ENCODE measurements at places on chromosomes 12 and 14.

- no peak for DNase-seq
Observed at GRCh38 chr12:8032242-8033152, at the start of gene FOXJ2. Gene FOXJ2 (plus strand): TSS chr12:8032716. CDS start chr12:8039833, 7,117 bp downstream.

DNA sequence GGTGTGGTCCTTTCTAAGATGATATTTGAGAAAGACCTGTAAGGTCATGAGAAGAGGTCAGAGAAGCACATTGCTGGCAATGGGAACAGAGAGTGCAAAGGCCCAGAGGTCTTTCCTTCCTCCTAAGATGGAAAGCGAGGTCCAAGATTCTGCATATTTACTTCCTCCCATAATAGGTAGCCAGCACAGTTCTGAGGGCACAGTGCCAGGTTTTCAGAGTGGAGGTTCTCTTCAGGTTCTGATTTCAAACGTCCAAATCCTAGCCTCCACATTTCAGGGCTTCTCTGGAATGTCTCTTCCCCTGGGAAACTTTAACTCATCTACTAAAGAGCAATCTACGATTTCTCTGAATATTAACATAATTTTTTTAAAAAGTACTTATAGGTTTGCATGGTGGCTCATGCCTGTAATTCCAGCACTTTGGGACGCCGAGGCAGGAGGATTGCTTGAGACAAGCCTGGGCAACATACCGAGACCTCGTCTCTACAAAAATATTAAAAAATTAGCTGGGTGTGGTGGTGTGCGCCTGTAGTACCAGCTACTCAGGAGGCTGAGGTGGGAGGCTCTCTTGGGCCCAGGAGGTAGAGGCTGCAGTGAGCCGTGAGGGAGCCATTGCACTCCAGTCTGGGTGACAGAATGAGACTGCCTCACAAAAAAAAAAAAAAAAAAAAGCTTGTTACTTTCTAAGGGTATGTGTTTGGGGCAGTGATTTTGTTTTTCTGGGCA is 526 bp upstream of the MRPL42 start:
- DNase-seq: no peak

- DNase-seq: no peak
Observed at GRCh38 chr12:19484738-19485137, 45.4 kb downstream of the AEBP2 start.

DNA sequence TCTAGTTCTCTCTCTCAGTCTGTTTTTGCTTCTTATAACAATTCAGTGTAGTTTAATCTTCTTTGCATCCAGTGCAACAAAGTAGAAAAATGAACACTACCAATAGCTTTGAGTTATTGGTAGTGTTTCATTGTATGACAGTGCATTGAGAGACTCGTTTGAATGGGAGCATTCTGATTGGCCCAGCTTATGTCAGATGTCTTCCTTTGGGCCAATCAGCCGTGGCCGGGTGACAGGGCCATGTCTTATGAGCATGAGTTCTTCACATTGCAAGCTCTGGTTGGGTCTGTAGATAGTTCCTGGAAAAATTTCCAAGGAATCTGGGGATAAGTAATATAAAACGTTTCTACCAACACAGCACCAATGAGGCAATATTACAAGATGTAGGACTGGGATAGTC is 36.5 kb downstream of the GYS2 start:
- no peak for DNase-seq

DNA sequence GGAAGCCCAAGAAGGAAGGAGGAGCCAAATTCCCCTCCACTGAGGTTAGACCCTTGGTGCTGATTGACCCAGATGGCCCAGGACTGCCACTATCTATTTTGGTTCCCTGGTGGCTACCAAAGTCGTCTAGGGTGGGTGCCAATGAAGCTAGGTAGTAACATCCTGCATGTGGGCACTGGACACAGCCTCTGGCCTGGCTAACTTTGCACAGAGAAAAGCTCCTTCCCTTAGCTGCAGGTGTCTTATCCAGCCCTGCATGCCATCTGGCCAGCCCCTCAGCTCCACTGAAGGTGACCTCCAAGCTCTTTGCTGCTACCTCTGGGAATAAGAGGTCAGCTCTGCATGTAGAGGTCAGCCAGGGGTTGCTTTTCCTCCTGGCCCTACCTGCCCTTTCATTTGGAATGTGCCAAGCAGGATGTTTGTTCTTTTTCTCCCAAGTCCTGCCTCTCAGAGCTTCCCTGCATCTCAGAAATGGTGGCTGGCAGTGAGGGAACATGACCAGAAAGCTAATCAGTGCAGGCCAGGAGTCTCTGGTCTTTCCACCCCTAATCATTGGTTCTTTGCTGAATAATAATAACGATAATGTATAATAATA is 34.0 kb downstream of the JDP2 start:
- no peak for DNase-seq

DNA sequence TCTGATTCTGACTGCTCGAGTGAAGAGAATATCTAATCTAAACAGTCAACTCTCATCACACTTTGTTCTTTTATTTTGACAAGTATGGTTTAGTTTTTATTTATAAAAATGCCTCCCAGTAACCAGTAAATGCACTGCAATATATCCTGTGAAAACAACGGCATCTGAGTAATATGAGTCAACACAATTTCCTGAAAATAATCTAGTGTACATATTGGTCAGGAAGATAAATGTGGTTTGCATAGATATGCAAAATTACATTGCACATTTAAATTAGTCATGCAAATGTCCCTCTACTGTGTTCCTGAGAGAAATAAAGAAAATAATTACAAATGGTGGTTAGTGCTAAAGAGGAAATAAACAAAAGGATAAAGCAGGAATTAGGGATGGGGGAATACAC is 1190.7 kb upstream of the SEL1L start:
- DNase-seq: no peak

GRCh38 chr14:78959674-78960264 is 789.6 kb downstream of the NRXN3 start:
- DNase-seq: peak; percentile 49

DNA sequence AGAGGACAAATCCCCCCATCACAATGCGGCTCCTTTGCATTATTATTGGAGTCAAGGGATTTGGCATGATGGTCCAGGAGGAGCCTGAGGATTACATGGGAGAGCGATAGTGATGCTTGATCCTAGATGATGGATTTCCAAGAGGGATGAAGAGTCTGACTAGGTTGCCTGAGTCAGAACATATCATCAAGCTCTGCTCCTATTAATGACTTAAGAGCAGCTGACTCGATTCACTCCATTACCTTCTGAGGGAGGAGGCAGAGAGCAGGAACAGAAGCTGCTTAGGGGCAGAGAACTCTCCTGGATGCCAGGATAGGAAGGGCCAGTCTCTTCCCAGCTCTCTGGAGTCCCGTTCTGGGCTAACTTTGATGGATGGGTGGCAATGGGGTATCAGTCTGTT is 54.0 kb upstream of the CISTR start:
- DNase-seq: no peak

DNA sequence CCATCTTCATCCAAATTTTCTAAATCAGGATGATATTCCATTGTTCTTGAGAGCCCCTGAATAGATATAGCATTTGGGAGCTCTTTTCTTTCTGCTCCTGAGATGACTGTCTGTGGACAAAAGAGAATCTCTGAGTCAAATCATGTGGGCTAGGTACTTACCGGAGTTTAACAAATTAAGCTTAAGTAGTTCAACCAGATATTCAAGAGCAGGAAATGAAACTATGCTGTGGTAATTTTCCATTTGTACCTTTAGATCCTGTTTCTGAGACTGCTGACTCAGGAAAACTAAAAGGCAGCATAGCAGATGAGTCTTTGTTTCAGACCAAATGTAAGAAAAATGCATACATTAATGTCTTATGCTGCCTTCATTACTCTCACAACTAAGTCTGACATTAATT is at the start of gene CLEC7A:
CLEC7A (minus strand) TSS at position 158 of the 400 bp plus-strand sequence; CDS start at position 41, 117 bp downstream.
- no peak for DNase-seq

GRCh38 chr12:34354239-34355200 is 332.2 kb downstream of the ALG10 start:
- no peak for DNase-seq

DNA sequence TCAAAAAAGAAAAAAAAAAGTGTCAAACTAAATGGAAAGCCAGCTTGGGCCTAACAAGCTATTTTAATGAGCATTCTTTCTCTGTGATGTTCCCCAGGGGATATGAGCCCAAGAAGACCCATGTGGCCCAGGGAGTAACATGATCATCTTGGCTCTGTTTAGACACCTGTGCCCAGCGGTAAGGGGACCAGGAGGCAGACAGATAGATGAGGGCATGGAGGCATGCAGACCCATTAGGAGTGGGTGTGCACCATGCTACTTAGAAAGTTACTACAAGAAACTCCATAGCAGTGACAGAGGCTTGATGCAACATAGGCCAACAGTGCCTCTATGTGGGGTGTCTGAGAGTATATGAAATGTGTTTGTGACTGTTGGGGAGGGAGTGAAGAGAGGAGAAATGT is 3.1 kb upstream of the CREBL2 start:
- no peak for DNase-seq

DNA sequence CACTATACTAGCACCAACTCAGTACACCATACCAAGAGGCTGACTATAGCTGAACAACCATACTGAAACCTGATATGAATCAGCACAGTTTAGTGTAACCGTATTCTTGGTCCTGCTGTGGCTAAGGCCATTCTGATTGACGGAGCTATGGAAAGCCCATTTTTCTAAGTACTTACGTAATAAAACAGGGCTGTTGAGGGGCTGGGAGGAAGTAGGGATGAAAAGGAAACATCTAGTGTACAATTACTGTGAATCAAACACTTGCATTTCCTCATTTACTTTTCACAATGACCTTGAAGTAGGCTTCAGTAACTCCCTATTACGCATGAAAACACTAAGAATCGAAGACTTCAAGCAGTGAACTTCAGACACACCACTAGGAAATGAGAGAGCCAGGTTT is 198.2 kb downstream of the BTG1 start:
- no peak for DNase-seq

DNA sequence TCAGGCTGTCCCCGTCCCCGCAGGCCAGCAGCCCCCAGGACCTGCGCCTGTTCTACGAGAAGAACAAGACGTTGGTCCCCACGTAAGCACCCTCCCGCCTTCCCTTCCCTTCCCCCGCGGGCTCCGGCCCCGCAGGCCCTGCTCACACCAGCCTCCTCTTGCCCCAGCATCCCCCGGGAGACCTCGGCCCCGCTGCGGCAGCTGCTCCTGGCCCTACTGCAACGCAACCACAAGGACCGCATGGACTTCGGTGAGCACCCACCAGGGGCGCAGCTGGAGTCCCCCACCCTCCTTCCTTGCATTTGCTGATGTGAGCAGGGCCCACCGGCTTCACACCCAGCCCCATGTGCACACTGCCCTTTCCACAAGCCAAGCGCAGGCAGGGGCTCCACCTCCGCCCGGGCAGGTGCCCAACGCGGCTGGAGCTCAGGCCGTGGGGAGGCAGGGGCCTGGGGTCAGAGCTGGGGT is 15.4 kb downstream of the ULK1 start:
- DNase-seq: no peak

DNA sequence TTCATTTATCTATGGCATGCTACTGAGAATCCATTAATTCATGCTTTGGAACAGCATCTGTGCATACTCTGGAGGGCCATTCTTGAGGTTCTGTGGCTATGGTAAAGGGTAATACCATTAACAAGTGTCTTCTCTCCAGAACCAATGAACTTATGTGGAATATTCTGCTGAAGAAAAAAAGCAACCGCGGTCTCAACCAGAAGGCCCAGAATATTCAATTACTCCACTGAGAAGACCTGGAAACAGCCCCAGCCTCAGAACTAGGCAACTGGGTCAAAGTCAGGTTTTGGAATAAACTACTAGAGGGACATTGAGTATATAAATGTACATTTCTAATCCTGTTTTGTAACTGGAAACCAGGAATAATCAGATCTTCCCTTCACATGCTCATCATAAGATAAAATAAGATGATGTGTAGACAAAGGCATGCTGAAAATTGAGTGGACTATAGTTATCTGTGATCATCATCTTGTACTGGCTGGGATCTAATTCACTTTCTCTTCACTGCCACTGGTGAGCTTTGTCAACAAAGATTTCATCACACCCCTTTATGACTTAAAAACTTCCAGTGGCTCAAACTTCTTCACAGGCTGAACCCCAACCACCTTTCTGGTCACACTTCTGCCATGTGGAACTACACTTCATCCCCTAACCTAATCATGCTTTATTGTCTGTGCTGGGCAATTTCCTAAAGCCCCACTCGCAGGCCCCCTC is 6.0 kb downstream of the SPTB start:
- DNase-seq: no peak

- no peak for DNase-seq
Observed at GRCh38 chr12:3697311-3697870, 55.5 kb downstream of the CRACR2A start.

DNA sequence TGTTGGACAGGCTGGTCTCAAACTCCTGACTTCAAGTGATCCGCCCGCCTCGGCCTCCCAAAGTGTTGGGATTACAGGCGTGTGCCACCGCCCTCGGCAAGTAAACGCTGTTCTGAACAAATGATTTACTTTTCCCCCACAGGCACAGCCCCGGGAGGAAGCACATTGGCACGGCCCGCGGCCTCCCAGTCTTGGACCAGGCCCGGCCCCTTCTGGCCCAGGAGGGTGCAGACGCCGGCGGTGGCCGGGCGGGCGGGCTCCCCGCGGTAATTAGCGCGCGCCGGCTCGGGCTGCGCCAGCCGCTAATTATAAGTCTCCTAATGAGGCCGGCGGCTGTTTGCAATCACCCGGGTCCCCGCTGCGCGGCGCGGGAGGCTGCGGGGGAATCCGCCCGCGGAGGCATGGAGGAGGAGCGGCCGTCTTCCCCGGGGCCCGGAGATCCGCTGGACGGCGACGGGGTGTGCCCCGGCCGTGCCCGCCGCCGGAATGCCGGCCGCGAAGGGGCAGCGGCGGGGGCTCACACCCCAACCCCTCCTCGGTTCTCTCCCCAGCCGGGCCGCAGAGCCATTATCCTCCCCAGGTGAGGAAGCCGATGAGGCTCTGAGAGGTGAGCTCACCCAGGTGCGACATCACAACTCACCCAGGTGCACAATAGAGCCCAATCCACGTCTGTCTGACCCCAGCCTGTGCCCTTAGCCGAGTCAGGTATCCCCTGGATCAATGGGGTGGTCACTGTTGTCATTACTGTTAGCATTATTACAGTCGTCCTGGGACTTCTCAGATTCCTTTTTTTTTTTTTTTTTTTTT is 3.3 kb upstream of the POP5 start:
- no peak for DNase-seq

GRCh38 chr12:25135531-25136154 is 59.3 kb downstream of the DNAI7 start:
- peak; percentile 58 for DNase-seq

DNA sequence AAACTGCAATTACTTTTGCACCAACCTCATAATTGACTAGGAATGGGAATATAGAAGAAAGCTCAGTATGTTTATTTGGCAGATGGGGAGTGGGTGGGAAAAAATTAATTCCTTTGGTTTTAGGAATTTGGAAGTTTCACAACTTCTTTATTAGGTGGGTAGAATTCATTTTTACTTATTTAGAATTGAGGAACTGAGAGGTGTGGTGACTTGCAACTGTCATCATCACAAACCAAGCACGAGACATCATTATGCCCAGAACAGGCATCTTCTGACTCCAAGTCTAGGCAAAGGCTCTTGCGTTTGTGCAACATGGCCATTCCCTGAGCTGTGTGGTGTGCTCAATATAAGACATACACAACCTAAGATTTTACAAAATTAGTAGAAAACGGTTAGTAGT is 380.0 kb downstream of the ATP23 start:
- DNase-seq: no peak

GRCh38 chr14:72483311-72483710 is 410.6 kb downstream of the DPF3 start:
- DNase-seq: no peak
